ENCODE measurements at places on chromosomes 6 and 20.
A peak's percentile ranks its signal among the peaks of the same experiment; 100 is the strongest.

DNA sequence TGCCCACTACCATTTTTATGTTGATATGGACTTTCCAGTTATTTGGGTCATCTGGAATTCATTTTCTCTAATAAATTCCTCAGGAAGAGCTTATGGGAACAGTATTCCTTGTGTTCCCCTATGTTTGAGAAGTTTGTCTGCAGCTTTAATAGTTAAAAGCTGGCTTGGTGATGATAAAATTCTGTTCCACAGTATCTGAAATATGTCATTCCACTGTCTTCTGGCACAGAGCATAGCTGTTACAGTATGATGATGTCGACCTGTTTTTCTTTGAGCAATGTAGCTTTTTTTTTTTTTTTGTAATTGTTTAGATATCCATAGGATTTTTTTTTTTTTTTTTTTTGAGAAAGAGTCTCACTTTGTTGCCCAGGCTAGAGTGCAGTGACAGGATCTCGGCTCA, 43.2 kb downstream of the NCOA3 start:
- no peak for ATAC-seq

DNA sequence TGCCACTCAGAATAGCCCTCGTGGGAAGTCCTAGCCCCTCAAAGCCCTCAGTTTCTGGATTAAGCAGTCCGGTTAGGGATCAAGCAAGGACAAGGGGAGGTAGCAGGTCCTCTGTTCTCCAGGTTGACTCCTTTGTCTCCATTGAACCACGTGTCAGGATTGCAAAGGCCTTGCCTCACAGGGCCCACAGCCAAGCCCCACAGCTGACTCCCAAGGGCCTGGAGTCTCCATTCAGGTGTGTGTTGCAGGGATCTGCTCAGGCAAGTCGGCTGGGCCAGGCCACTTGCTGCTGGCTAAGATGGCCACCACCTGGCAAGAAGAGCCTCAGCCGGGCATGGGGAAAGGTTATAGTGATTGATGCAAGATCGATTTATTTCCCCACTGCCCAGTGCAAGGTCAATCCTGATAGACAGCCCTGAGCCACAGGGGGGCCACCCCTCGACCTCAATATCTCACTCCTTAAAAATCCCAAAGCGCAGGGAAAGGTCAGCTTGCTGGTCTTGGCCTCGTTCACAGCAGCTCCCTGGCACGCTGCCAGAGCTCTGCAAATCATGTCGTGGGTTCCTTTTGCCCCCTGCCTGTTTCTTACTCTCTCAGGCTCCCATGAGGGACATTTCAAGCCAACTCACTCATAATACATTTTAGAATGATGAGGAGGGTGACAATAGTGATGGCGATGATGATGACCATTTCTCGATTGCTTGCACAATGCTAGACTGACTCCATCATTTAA, 75.9 kb downstream of the EDN3 start:
- ATAC-seq = no peak

GRCh38 chr6:147106759-147107401, 97.3 kb upstream of the STXBP5 start:
- no peak for ATAC-seq

- no peak for ATAC-seq
These were observed 3.8 kb upstream of the DSP start for GRCh38 chr6:7537565-7538174.

GRCh38 chr20:12835999-12836398, 172.8 kb upstream of the SPTLC3 start:
- no peak for ATAC-seq

DNA sequence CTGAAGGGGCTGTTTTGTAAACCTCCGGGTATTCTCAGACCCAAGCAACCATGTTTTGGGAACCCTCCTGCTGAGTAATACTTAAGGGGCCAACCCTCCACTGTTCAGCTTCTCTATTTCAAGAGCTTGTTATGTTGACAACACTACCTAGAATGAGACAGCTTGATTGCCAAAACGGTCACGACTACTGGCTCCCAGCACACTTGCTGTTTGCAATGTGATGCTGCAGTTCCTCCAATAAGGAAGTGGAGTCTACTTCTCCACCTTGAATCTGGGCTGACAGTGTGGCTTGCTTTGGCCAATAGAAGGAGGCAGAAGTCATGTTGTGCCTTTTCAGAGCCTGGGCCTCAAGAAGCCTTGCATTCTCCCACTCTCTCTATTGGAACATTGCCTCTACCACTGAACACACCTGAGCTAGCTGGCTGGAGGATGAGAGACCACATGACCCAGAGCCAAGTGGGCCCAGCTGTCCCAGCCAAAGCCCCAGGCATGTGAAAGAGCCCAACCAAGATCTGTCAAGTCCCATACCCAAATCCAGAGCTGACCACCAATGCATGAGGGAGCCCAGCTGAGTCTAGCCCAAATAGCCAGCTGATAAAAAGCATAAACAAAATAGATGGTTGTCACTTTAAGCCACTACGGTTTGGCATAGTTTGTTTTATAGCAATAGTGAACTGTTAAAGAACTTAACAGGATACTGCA, 108.0 kb downstream of the PRND start:
- no peak for ATAC-seq

- no peak for ATAC-seq
These were observed 91.2 kb upstream of the SULF2 start for GRCh38 chr20:47876311-47877088.

DNA sequence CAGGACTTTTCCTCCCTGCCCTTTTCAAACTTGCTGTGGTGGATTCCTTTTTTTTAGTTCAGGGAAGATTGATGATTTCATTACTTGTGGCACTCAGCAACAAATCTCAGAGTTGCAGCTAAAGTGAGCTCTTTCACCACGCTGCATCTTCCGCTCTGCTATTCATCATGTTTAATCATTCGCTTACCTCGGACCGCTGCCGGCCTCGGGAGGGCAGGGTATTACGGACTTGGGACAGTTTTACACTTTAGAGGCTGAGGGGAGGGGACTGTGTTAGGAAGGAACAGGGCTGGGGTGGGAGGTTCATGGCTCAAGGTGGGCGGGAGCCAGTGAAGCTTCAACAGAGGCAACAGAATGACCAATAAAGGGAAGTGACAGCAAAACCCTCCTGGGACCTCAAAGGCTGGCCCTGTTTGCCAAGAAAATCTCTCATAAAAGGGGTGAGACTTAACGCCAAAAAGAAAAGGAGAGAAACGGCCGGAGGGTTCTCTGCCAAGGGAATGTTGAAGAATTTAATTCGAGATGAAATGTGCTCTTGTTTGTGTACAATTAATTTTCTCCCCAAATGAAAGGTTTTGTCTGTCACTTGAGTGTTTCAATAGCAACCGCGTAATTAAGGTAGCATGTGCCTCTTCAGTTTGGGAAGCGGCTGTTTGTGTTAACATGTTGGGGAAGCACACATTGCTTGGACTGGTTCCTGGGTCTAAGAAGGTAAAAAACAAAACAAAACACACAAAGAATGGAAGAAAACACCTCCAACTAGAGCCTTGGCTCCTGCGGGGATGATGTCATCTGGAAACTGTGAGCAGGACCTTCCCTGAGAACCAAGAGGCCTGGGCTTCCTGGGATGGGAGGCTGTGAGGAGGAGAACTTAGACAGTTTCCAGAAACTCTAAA, 72.5 kb upstream of the SULF2 start:
- ATAC-seq = no peak

- ATAC-seq = no peak
These were observed 574.2 kb upstream of the JAG1 start for GRCh38 chr20:11248011-11248409.

- ATAC-seq = peak; percentile 94
These were observed 116.5 kb upstream of the ESR1 start for GRCh38 chr6:151690768-151691562.

- ATAC-seq = no peak
These were observed 20.4 kb downstream of the RAB44 start for GRCh38 chr6:36717871-36718540.
